Stimulated activated CD8-positive, alpha-beta memory T cell treated with anti-CD3 and anti-CD28 coated beads, Interleukin-4, amount 100 ng/mL, for 1 hour (primary cell): ENCODE measurements at places on chromosomes 7 and 10.

- no peak for DNase-seq
Measured at GRCh38 chr10:102479651-102480050, 22.9 kb downstream of the ACTR1A start.

DNA sequence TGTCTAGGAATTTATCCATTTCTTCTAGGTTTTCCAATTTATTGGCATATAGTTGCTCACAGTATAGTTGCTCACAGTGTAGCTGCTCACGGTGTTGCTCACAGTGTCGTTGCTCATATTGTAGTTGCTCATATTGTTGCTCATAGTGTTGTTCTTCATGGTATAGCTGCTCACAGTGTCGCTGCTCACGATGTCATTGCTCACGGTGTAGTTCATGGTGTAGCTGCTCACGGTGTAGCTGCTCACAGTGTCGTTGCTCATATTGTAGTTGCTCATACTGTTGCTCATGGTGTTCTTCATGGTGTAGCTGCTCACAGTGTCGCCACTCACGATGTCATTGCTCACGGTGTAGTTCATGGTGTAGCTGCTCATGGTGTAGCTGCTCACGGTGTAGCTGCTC, 7.7 kb upstream of the PRKAR1B start:
- DNase-seq = no peak

- DNase-seq = no peak
Measured at GRCh38 chr10:113921561-113922370, 67.3 kb downstream of the NHLRC2 start.

DNA sequence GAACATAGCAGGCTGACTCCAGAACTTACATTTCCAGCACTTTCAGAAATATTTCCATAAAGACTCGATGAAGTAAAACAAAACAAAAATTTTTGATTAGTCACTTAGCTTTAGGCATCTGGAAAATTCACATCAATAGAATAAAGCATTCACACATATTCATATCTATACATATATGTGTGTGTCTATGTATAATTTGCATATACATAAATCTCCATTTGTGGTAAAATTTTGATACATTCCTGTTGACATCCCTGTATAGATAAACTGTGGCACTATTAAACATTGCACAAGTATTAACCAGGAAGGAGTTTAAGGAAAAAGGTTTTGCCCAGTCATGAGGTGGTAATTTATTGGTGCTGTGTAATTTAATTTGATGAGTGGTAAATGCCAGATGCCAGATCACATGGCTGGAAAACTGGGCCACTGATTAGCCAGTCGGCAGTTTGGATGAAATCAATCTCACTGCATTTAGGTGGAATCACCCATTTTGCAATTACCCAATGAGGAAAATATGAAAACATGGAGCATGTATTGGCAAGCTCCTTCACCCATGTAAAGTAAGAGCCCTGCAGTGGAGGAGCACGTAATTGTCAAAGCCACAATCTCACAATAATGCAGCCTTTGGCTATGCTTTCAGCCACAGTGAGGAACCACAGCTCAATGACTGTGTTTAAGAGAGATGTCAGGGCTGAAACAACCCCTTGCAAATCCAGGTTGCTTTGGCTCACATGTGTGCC, 294.6 kb downstream of the RNLS start:
- no peak for DNase-seq

- no peak for DNase-seq
Measured at GRCh38 chr7:11605749-11606148, 226.2 kb downstream of the THSD7A start.
